ENCODE measurements at places on chromosomes 5 and 9. TPM values are rescaled to one million over a fixed set of nuclear protein-coding genes. Genes with fewer than 3 reads are reported as not detected.

GRCh38 chr5:113282472-113282871, 152.3 kb downstream of the TSSK1B start:
- no peak for DNase-seq

- no peak for DNase-seq
Measured at GRCh38 chr9:87678650-87679355, 47.1 kb upstream of the CTSL start.

The SKIC3 gene
- 67.4 TPM for total RNA-seq

DNA sequence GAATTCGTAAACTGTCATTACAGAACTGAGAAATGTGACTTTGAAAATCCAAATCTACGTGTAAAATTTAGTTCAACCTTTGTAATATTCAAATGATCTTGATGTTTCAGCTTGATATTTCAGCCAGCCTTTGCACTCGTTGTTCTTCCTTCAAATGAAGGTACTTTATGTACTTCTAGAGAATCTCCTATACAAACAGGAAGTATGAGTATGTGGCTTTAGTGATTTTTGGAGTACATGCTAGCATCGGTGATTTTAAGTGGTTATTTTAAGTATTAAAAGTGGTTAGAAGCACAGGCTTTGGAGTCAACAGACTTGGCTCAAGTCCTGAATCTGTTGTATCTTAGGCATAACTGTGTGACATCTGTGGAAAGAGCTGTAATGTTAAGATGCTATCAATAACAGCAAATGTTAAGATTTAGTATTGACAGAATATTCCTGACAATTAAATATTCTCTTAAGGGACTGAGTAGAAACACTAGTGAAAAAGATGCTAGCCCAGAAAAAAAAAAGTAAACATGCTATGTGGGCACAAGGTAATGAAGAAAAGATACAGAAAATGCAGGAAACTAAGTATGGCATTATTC, 398.0 kb downstream of the ADGRV1 start:
- DNase-seq = no peak

The NAIP gene
- 11.2 TPM for total RNA-seq

The NR6A1 gene
- 3.1 TPM for total RNA-seq

DNA sequence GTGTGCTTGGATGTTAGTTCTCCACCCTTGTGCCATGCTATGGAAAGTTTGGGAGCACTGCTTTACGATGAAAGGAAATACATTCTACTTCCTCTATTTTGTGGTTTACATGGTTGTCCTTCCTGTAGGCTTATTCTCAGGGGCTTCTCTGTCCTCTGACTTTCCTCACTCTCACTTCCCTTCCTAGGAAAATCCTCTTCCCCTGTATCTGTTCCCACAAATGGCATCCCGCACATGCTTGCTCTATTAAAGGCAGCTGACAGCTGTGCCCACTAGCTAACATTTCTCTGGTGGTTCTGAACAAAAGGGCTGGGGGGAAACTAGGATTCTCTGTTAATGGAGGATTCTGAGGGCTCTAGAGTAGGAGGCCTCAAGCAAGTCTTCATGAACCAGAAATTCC, 52.4 kb downstream of the FAM170A start:
- no peak for DNase-seq

The DENND4C gene
- total RNA-seq = 27.1 TPM

- DNase-seq = no peak
Measured at GRCh38 chr5:158223054-158223600, 364.2 kb upstream of the CLINT1 start.

- no peak for DNase-seq
Measured at GRCh38 chr5:154447089-154447725, 1.4 kb downstream of the SAP30L start.

The RGS14 gene
- 58.3 TPM for total RNA-seq

Data from activated B cell treated with CpG ODN at 0.5 μM for 24 hours (primary cell).